CD4-positive, alpha-beta T cell treated with Interleukin-10 for 1 hour (primary cell): ENCODE measurements at places on chromosomes 2 and 18.

DNA sequence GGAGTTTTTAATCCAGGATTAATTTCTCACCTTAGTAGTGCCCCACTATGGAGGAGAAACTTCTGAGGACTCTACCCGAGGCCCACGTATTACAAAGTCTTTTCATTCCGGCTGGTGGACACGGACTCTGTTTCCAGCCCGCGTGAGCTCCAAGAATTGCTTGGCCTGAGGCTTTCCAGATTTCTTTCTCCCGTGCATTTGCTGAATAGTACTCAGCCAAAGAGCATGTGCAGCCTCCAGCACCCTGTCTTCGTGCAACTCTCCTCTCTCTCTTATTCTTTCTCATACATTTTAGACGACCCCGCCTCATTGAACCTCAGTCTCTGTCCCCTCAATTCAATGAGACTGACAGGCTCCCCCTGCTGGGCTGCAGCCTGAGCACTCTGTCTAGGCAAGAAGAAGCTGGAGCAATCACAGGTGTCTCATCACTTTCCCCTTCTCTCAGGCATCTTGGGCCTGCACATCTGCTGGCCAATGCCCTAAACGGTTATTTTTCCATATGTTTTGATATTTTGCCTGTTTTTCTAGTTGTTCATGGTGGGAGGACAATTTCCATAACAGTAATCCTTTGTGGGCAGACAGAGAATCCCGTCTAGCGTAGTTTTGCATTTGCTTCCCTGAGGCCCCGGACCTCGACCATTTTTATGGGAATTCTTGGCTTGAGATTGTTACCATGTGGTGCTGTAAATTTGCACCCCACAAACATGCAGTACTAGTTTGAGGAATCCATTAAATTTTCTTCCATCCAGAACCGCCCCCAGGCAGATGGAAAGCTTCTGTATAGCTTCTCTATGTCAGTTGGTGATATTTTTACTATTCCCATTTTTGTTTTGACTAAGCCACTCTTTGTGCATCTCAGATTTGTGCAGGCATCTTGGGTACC lies 50.1 kb upstream of the LPIN2 start:
- peak; percentile 82 for DNase-seq

- DNase-seq = no peak
These were observed 26.8 kb downstream of the SERPINB4 start for GRCh38 chr18:63617049-63617914.

DNA sequence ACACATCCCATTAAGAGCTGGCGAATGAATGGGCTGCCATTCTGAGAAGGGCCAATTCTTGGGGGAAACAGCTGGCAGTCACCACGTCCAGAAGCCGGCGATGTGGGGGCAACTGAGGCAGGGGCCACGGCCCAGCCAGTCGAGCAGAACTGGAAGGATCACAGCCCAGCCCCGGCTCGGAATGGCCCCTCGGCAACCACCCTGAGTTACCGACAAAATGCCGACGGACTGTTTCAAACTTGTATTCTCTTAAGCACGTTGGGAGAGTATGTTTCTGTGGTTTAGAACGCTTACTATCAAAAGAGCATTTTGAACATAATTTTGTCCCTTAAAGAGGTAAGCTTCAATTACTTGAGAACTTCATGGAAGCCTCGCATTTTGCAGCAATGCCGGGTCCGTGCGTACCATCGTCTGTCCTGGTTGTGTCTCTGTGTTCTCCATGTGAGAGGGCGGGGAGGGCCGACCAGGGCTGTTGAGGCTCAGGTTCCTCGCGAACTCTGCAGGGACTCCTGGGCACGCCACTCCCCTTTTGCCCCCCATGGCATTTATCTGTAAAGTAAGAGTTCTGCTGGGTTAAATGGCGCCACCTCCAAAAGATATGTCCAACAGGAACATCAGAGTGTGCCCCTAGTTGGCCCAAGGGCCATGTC lies 155.9 kb downstream of the TWIST2 start:
- DNase-seq = no peak

GRCh38 chr2:222903234-222904220 lies 42.7 kb downstream of the ACSL3 start:
- peak; percentile 57 for DNase-seq

DNA sequence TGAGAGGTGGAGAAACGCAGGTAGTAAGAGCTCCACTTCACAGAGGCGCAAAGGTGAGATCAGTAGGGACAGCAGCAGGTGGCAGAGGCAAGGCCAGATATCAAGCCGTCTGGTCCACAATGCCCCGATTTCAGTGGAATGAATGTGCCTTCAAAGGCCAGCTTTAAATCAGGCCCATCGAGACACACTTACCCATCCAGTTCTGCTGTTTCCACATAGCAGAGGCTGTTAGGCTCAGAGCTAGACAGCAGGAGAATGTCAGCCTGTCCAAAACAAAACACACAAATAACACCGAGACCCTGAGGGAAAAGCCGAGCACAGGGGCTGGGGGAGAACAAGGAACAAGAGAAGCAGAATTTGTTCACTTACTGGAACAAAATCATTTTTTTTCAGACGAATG lies 75.8 kb upstream of the NARS1 start:
- no peak for DNase-seq

DNA sequence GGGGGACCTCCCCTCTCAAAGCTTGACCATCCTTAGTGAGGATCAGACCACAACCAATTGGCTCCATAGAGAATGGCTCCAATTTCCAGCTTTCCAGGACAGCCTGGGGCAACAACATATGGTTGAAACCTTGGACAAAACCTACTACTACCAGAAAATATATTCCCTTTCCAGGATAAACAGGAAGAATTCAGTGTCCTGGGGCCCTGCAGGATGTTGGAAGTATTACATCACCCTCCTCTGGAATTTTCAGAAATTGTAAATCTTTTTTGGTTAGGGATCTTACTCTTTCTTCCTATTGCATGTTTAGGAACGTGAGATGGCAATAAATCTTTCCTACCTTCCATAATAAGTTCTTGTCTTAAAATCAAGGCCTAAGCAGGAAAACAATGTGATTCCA lies 158.9 kb upstream of the MEIS1 start:
- no peak for DNase-seq

GRCh38 chr2:174924061-174924693 lies 81.0 kb downstream of the CHN1 start:
- no peak for DNase-seq

- DNase-seq = no peak
These were observed 51.9 kb downstream of the MAIP1 start for GRCh38 chr2:200007306-200007705.

GRCh38 chr2:197516393-197516761 lies 511 bp downstream of the MOB4 start:
- DNase-seq = no peak

DNA sequence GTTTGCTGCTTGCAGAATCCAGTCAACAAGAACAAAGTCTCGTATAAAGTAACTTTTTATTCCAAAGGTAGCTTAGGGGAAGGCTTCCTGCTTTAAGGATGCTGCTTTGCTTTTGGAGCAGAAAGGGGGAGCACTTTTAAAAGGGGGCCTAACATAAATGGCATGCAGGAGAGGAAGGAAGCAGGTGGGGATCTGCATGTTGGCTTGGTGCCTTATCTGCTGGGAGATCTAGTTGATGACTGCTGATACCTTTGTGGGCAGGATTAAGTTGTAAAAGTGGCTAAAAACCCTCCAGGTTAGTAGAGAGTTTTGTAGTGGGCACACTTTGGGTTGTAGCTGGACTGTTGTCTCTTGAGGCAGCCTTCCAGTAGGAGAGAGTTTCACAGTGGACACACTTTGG lies 22.5 kb downstream of the UBR3 start:
- no peak for DNase-seq

- DNase-seq = no peak
These were observed 64.1 kb downstream of the NRP2 start for GRCh38 chr2:205746420-205746785.

- DNase-seq = no peak
These were observed 946.9 kb downstream of the CBLN2 start for GRCh38 chr18:71597219-71597618.

- DNase-seq = no peak
These were observed 1.9 kb downstream of the SOS1 start for GRCh38 chr2:39118786-39119499.

- DNase-seq = no peak
These were observed 14.6 kb downstream of the ASAP2 start for GRCh38 chr2:9221223-9221622.

DNA sequence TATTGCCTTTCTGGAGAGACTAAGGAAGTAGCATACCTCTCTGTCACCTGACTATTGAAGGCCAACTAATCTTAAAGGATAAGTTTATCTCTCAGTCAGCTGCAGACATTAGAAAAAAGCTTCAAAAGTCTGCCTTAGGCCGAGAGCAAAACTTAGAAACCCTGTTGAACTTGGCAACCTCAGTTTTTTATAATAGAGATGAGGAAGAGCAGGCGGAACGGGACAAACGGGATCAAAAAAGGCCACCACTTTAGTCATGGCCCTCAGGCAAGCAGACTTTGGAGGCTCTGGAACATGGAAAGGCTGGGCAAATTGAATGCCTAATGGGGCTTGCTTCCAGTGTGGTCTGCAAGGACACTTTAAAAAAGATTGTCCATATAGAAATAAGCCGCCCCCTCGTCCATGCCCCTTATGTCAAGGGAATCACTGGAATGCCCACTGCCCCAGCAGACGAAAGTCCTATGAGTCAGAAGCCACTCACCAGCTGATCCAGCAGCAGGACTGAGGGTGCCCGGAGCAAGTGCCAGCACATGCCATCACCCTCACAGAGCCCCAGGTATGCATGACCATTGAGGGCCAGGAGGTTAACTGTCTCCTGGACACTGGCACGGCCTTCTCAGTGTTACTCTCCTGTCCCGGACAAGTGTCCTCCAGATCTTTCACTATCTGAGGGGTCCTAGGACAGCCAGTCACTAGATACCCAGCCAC lies 61.5 kb upstream of the FAM98A start:
- no peak for DNase-seq
